ENCODE measurements at places on chromosomes 6 and 20.

DNA sequence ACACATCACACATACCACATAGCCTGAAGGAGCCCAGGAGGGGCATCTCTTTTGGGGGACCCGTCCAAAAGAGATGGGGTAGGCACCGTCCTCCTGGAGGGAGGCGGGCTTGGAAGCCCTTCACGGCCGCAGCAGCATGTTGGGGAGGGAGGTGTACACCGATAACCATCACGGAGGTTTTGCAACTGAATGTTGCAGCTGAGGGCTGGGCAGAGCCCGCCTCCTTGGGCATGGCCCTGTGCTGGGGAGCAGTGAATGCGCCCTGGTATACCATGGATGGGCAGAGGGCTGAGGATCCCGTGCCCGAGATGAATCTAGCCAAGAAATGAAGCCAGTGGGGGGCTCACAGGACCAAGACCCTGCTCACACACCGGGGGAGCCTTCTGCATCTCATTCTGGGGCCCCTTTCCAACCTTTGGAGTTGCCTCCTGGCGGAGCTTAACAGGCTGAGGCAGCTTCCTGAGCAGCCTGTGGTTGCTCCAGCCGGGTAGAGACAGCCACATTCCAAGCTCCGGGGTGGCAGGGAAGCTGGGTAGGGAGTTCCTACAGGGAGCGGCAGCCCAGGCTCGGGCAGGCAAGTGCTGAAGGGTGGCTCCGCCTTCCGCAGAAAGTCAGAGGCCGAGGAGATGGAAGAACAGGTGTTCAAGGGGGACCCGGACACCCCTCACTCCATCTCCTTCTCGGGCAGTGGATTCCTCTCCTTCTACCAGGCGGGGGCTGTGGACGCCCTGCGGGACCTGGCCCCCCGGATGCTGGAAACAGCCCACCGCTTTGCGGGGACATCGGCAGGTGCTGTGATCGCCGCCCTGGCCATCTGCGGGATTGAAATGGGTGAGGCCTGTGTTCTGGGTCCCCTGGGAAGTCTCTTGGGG lies at the start of gene PNPLA1:
Gene PNPLA1, plus strand, starts transcription at position 227 of the 872 bp plus-strand sequence. Its CDS starts 400 bp downstream, at position 627.
- no peak for DNase-seq

- no peak for DNase-seq
Measured at GRCh38 chr6:109255946-109256640, 126.2 kb downstream of the CD164 start.

- no peak for DNase-seq
Measured at GRCh38 chr6:55827818-55828522, 47.4 kb downstream of the BMP5 start.

DNA sequence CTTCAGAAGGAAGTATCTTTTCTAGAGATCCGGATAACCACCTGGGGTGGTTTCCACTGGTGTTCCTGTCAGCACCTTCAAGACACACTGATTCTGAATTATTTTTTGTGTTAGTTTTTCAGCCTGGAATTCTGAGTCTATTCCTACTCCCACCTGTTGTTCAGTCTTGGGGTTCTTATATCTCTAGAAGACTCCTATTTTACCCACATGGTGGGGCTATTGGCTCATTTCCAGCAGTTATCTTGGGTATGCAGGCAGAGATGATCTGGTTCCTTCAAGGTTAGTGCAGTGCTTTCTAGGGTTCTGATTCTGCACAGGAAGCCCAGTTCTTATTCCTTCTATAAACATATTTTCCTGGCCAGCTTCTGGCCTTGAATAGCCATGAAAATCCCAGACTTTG lies 175.6 kb upstream of the PDE7B start:
- no peak for DNase-seq

All from hematopoietic multipotent progenitor cell treated with erythropoietin and hydrocortisone succinate and interleukin-3 and kit ligand, for 17 days (in vitro differentiated cells).